AG10803 (cell line): ENCODE measurements at places on chromosomes 5 and 9.

- DNase-seq: peak; percentile 53
These were observed 324.1 kb downstream of the PLK2 start for GRCh38 chr5:58135571-58136335.

GRCh38 chr9:85599540-85600105, 142.1 kb downstream of the AGTPBP1 start:
- DNase-seq: peak; percentile 79

- DNase-seq: no peak
These were observed 66.4 kb downstream of the IL31RA start for GRCh38 chr5:55917402-55918086.

DNA sequence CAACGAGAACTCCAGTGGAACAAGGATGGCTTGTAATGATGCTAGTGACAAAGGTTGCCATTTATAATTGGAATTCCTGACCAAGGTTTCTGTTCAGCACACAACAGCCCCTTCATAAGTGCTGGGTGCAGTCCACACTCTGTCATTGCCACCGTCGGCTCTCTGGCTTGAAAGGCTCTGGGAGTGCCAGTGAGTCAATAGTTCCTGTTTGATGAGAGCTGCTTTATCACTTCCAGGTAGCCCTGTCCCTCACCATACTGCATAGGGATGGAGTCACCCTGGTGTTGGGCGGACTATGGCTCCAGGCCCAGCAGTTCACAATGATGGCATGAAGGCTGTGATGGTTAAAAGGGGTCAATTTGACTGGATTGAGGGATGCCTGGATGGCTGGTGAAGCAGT, 34.6 kb upstream of the SEMA4D start:
- no peak for DNase-seq

DNA sequence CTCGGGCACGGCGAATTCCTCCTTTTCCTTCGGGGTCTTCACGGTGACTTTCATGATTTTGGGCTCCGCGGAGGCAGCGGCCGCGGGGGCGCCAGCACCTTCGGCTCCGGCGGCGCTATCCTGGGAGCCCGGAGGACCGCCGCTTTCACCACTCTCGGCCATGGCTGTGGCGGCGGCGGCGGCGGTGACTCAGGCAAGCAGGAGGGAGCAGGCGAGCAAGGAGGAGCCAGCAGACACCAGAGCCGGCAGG, 315 bp downstream of the UBQLN1 start:
- peak; percentile 78 for DNase-seq

- no peak for DNase-seq
These were observed 228.3 kb upstream of the RASEF start for GRCh38 chr9:83291196-83291595.

GRCh38 chr5:36089989-36090388, 23.3 kb upstream of the UGT3A2 start:
- DNase-seq: peak; percentile 39

DNA sequence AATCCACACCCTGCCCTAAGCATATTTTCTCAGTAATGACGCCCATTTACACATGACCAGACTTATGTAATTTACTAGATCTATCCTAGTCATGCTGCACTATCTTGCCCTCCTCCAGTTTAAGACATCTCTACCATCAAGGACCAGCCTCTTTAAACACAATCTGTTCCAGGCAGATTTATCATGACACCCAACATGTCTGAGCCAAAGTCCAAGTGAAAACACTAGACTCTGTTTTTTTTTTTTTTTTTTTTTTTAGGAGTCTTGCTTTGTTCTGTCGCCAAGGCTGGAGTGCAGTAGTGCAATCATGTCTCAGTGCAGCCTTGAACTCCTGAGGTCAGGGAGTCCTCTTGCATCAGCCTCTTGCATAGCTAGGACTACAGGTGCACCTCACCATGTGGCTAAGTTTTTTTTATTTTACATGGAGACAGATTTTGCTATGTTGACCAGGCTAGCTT, 354.6 kb downstream of the ARRDC3 start:
- no peak for DNase-seq

DNA sequence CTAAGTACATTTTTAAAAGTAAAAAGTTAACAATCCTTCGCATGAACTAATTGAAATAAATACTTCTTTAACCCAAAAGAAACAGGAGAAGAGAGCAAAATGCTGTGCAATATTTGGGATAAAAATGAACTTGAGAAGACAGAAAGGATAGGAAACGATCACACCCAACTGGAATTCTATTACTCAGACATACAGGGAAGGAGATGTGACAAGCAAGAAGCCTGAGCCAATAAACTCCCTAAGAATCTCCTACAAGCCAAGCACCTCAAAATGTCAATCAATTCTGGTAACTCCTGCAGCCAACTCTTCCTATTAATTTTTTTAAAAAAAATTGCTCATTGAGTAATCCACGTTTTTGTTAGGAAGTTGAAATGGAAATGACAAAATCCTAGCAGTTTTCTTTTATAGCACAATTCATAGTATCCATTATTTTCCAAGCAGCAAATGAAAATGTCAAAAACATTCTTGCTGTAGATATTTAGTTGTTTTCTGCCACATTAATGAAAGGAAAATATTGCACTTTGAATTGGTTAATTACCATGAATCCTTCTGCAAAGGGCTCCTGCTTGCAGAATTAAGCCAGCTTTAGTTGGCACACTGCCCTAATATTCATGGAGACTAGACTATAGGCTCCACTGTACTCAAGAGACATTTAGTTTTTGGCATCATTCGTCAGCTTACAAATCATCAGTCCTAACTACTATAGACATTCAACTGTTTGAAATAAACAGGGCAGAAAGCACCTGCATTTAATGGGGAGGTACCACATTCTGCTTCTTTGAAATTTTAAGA, 89.0 kb downstream of the RFX3 start:
- peak; percentile 20 for DNase-seq

DNA sequence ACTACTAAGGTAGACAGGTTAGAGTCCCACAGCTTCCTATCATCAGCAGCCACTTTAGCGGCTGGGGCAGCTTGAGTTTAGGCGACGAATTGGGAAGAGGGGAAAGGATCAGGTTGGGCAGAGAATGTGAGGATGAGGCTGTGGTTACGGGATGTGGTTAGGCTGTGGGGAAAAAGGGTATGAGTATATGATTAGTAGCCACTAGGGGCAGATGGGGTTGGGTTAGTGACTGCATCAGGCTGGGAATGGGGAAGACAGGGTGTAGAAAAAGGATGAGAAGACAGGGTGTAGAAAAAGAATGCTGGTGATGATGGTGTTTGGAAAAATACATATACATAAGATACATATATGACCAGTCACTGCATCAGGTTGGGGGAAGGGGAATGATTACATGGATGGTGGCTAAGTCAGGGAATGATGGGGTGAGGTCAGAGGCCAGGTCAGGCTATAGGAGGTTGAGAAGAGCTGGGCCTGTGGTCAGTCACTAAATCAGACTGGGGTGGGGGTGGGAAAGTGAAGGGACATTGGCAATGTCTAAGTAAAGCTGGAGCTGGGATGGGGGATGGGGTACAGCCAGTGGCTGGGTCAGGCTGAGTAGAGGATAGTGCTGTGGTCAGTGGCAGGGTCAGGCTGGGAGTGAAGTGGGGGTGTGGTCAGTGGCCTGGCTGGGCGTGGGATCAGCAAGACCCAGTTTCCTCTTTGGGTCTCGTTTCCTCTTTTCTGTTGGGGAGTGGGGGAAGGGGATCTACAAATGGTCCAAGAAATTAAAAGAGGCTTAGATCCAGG, 2.1 kb downstream of the TLN1 start:
- peak; percentile 91 for DNase-seq

GRCh38 chr5:56012281-56012963, 17.7 kb upstream of the IL6ST start:
- peak; percentile 59 for DNase-seq

DNA sequence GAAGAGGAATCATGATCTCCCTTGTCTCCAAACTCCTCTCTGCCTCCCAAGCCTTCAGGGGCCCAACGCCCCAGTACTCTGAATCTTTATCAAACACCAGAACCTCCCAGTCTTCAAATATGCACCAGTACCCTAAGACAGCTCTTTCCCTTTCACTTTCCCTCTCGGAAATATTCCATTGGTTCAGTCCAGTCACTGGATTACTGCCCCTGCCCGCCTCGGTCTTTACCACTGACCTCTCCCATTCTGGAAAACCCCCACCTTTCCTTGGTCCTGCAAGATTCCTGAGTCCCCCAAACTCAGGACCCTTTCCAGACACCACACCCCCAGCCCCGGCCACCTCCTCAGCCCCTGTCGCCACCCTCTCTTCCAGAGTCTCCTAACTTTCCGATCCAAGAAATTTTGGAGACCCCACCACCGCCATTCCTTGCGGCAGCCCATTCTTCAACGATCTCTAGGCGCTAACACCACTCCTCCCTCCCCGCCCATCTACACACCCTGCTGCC, 674 bp downstream of the C5orf15 start:
- DNase-seq: peak; percentile 35

DNA sequence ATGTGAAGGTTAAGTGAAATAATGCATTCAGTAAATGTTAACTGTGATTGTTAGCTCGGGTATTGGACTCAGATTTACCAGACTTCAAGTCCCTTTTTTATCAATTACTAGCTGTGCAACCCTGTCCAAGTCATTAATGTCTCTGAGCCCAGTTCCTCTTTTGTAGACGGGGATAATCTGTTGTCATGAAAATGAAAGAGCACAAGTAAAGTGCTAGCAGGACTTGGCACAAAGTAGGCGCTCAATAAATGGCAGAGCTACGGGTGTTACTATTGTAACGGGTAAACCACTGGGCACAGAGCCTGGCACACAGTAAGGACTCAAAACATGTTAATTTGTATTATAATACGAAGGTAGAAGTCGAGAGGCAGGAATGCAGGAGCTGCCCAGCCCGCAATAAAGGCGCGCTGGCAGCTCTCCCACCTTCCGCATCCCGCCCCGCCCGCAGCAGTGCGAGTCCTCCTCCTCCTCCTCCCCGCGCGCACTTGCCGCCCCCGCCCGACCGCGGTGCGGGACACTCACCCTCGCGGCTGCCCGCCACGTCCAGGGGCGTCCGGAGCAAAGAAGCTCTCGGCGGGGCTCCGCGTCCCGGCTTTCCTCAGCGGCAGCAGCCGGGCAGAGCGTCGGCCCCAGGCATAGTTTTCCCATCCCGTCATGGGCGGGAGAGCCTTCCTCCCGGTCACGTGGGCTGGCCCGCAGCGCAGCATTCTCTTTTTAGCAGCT, at the start of gene C1QTNF2:
Gene C1QTNF2 (minus strand): TSS at position 637 of the 723 bp plus-strand sequence. CDS start 15,615 bp downstream, outside the sequence.
- DNase-seq: peak; percentile 70

- peak; percentile 60 for DNase-seq
These were observed 42.5 kb downstream of the ITGA2 start for GRCh38 chr5:53031695-53032096.

DNA sequence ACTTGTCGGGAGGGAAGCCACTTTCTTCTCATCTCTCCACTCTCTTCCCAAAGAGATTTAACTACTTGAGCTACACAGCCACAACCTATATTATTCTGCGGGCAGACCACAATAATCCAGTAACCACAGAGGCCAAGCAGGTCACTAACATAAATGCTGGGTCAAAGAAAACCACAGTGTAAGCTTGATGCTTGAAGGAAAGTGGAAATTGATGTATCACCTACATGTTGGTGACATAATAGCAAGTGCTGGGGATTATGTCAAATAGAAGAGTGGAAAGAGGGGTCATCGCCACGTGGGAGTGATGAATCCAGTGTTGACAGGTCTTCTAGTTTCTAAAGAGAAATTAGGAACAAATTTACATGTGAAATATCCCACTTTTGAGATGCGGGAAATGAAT, 40.9 kb downstream of the RFK start:
- DNase-seq: no peak

DNA sequence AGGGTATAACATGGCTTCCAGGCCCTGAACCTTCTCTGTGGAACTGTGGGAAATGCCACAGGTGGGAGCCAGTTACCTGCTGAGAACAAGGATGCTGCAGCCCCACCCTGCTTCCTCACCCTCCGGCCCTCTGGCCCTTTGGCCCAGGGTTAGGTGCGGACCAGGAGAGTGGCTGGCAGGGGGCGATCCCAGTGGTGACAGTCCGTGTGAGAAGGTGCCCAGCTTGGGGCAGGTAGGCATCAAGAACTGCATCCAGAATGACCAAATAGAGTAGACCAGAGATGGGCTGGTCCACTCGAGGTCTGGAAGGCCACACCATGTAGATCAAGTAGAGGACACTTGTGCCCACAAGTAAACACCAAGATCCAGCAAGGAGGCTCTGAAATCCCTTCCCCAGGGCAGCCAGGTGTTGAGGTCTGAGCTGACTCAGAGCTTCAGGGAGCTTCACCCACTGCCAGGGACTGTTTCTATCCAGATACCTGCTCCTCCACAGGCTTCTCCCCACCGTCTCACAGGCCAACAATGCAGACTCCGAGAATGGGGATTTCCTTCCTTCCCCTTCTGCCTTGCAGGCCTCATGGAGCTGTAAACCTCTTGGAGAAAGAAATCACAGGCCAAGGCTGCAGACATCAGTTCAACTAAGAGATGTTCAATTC, 61.4 kb upstream of the ZSWIM6 start:
- DNase-seq: no peak

DNA sequence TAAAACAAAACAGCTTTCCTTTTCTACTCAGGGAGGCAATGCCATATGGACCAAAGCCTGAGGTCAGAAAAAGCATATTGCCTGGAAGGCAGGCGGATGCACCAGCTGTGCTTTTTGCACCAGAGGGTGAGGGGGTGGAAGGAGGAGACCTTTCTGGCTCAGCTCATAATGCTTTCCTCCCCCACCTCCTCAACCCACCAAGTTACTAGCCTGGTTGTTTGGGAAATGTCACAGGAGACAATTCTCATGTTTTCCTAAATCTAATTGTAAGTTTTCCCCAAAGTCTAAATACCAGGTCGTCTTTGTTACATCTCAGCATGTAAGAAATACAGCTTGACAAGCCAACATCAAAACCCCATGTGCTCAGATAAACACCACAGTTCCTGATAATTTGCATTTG, 72.6 kb upstream of the DMRTA1 start:
- no peak for DNase-seq

DNA sequence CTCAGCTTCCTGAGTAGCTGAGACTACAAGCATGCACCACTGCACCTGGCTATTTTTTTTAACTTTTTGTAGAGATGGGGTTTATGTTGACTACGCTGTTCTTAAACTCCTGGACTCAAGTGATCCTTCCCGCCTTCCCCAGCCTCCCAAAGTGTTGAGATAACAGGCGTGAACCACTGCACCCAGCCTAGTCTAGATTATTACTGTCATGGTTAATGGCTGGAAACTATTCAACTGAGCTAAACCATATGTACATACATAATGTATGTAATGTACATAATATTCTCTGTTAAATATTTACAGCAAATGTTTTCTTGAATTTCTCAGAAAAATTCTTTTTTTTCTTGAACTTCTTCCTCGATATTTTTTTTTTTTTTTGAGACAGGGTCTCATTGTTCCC, 21.3 kb downstream of the PPP2CA start:
- no peak for DNase-seq

DNA sequence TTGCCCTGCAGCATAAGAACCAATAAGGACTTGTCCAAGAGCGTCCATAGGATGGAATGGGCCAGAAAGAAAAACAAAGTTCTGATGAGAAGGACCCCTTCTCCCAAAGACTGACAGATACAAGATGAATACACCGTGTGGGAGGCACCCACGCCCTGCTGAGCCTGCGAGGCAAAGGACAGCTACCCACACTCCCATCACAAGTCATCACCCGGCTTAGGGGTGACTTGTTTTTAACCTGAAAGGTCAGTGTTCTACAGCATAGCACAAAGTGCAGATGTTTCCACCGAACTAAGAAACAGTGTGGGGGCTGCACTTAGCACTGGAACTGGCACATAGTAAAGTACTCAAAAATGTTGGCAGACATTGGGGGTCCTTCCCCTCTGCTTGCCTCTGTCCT, 13.9 kb downstream of the TNIP1 start:
- no peak for DNase-seq

- no peak for DNase-seq
These were observed 236.5 kb downstream of the ICE1 start for GRCh38 chr5:5658889-5659465.

GRCh38 chr5:176647843-176648473, 674 bp downstream of the TSPAN17 start:
- DNase-seq: no peak
